NCI-H446 (cell line): ENCODE measurements at places on chromosomes 2 and 18.

GRCh38 chr2:151754253-151754897, 20.1 kb upstream of the NEB start:
- no peak for DNase-seq

DNA sequence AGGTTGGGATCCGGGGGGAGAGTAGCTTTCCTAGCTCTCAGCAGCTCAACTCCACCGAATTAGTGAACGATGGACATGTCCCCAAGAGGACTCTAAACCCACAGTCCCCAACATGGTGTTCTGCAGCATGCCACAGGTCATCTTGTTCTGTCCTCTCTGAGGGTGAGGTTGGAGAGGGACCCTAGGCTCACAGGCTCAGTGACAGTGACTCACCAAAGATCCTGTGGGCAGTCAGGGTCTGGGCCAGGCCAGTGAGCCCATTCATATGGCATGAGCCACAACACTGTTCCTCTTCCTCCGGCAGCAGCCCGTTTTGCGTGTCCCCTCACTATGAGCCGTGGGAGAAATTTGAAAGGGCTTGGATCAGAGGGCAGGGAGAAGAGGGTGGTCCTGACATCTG, 2.8 kb upstream of the SLC20A1 start:
- DNase-seq: no peak

DNA sequence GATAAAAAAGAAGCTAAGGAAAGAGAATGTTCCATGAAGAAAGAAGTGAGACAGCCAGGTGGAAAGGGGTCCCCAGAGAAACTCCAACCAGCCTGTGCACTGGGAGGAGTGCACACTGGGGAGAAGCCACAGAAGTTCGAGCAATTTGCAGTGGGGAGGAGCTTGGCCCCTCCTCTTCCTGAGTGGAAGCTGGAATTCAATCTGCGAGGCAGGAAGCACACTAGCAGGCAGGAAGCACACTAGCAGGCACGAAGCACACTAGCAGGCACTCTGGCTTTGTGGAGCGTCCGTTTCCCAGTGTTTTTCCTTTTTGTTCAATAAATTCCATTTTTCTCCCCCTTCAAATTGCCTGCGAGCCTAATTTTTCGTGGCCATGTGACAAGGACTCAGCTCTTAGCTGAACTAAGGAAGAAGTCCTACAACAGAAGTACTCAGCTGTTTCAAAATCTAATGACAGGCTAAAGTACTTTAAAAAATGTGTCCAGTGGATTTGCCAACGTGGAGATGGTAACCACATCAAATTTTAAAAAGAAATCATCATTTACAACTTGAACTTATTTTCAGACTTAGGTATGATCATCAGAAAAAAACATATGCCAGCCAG, 21.4 kb upstream of the SPIRE1 start:
- DNase-seq: no peak

GRCh38 chr2:96679848-96680247, 37.3 kb downstream of the FER1L5 start:
- no peak for DNase-seq

DNA sequence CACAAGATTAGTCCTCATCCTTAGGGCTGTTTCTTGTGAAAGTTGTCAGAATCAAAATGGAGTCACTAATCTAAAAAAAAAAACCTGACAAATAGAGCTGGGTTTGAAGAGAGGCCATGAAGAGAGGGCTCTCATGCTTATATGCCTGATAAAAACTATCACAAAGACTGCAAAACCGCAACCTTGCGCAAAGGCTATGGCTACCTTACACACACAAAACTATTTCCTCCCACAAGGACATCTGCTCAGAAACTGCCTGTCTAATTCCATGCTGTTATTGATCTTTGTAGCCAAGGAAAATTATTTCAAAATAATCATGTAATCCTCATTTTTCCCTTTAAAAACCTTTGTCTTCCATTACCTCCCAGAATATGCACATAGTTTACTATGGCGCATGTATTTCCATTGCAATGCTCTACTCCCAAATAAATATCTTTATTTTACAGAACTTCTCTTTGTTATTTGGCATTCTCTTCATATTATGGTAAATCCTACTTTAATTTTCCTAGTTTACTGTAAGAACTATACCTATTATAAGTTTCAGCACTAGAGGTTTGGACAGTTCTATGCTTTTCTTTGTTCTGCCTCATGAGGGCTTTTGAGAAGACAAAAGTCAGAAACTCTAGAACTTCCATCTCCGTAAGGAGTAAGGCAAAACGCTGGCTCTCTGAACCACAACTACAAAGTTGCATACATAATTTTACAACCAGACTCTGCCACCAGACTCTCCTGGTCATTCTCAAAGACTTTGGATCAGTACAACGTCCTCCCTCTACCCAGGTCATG, 9.6 kb upstream of the DPYSL5 start:
- DNase-seq: no peak

DNA sequence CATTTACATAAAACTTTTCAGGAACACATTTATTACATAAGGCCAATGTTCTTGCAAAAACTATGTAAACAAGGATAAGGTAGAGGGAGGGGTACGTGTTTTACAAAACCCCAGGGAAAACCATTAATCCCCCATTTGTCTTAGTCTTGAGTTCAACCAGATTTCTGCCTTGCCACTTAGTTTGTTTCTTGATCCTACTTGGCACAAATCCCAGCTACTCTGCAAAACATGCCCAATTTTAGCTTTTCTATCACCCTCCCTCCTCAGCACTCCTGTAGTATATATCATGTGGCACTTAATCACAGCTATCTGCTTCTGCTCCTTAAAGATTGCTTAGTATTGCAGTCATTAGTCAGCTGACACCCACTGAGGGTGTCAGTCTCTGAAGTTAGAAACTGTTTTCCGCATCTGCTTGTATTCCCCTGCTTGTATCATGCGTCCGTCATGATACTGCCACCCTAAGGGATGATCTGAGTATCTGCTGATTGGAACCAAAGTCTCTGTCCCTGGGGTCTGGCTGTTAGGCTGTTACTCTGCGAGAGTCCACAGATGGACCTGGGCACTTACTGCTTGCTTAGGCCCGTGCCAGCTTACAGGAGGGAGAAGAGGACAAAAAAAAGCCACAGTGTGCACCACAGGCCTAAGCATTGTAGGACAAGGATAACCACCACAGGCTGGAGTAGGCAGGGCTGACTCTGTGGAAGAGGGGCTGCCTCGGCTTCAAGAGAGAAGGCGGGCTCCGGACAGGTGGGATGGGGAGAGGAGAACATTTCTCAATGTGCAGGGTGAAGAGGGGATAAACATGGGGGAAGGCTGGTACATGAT, 82.2 kb downstream of the EPAS1 start:
- DNase-seq: peak; percentile 14

DNA sequence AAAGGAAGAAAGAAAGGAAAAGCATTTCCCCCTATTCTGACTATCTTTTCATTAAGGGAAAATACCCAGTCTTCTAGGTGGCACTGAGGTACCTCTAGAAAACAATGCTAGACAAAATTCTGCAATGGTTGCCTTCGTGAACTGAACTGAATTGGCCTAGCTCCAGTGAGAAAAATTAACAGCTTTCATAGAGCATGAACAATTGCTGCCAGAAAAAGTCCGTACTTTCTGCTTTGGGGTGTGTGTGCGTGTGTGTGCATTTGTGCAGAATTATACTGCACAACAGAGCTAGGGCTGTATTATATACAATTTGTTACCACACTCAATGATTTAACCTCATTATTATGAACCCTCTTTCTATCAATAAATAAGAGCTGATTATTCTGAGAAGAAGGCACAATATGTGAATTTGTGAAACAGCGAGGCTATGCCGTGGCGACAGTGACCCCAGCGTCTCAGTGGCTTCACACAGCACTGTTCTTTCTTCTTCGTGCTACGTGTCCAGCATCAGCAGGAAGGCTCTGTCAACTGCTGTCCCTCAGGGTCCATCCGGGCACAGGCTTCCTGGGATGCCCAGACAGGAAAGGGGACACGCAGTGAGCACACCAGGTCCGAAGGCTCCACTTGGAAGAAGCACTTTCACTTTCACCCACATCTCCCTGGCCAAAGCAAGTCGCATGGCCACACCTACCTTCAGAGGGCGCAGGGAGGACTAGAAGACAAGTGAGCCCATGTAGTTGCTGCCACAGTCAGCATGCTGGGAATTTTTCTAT, 47.5 kb downstream of the PTGR3 start:
- no peak for DNase-seq

- DNase-seq: no peak
These were observed 398 bp downstream of the CRYBA2 start for GRCh38 chr2:218992703-218993344.

DNA sequence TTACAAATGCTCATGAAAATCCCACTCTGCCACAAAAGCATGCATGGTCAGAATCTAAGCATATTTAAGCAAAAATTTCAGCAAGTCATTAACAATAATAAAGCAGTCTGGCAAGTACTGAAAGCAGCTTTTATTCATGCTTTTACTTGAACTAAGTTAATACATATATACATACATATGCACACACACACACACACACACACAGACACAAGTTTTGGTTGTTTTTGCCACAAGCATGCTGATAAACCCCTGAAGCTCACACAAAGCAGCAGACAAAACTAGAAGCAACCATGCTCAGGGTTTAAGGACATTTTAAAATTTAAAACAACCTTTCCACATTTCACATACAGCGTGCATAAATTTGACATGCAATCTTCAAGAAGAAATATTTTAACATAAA, 819.1 kb upstream of the FSHR start:
- DNase-seq: no peak

GRCh38 chr2:130327703-130328527, 14.8 kb upstream of the IMP4 start:
- no peak for DNase-seq

GRCh38 chr2:214631406-214631805, 178.1 kb downstream of the BARD1 start:
- peak; percentile 43 for DNase-seq

DNA sequence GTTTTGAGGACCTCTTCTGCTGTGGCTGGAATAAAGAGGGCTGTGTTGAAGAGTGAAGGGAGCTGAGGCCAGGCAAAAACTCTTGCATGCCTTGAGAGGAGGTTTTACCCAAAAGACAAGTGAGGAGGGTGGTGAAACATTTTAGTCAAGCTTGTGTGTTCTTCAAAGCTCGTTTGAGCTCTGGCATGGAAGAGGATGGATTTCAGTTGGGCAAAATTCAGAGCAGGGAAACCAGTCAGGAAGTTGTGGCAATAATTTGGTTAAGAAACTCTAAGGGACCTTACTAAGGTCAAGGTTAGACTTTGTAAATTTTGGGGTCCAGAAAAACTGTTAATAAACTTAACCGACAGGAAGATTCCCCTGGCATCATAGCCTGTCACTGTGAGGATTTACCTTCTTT, 34.7 kb downstream of the SPTBN1 start:
- no peak for DNase-seq

GRCh38 chr2:10776231-10776977, 36.2 kb downstream of the PDIA6 start:
- no peak for DNase-seq

- DNase-seq: no peak
These were observed 252.7 kb upstream of the TCF4 start for GRCh38 chr18:55840601-55841170.

DNA sequence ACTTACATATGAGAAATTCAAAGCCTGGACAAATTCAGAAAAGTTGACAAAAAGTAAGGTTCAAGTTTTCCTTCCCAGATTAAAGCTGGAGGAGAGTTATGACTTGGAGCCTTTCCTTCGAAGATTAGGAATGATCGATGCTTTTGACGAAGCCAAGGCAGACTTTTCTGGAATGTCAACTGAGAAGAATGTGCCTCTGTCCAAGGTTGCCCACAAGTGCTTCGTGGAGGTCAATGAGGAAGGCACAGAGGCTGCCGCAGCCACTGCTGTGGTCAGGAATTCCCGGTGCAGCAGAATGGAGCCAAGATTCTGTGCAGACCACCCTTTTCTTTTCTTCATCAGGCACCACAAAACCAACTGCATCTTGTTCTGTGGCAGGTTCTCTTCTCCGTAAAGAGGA, 17.0 kb downstream of the SERPINB8 start:
- DNase-seq: no peak

DNA sequence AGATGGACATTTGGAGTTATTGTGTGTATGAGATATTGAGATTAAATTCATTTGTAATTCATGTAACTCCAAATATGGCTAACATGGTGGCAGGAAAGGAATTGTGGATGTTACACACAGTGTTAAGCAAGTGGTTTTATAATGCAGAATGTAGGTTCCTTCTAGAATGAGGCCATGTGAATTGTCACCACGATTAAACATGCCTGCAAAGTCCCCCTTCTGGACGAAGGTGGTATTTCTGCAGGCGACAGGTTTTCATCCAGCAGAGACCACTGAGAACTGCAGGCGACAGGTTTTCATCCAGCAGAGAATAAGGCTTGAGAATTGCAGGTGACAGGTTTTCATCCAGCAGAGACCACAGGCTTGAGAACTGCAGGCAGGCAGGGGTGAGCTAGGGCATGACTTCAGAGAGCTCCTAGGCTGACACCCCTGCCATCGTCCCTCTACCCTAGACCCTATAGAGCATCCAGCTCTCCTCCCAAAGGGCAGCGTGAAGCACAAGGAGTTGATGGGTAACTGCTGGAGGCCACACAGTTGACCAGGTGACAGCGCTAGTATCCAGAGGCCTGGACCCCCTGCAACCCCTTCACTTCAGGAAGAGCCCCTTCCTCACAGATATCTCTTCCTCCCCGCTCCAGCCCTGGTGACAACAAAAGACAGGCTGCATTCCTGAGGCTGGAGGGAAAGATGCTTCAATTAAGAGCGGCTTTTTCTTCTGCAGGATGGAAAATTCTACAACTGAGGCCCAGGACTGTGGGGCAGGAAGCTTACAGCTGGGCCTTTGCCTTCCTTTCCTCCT, 175.8 kb downstream of the LOXHD1 start:
- DNase-seq: peak; percentile 10

DNA sequence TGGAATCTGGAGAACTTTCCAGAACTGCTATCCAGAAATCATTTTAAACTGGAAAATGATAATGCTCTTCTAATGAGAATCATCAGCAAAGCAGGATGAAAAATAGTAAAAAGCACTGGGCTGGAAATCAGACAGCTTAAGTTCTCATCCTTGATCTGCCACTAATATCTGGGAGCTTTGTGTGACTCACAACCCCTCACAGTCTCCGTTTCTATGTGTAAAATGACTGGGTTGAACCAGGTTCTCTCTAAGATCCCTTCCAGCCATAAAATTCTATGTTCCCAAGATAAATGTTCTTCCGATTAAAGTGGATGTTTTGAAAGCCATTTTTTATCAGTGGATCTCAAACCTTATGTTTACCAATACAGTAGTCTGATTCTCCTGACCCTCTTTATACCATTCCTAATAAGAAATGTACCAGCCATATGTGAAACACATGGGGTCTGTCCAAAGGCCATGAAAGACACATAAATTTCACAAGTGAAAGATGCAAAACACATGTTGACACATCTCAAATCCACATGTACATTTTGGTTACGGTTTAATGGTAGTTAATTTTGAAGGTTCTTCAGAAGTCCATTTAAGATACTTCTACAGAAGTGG, 188.8 kb downstream of the EN1 start:
- DNase-seq: no peak

- no peak for DNase-seq
These were observed 44.5 kb downstream of the LRATD1 start for GRCh38 chr2:14677039-14677438.
